ENCODE measurements at places on chromosomes 13 and 19.

- H3K27me3 ChIP-seq: no peaks in the 10 kb centered on the region
- no peak overlapping the region for H3K4me3 ChIP-seq
- DNase-seq: no peak
- no peaks in the 10 kb centered on the region for H3K36me3 ChIP-seq
These were observed 53.4 kb downstream of the ABCC4 start for GRCh38 chr13:95247852-95248251.

DNA sequence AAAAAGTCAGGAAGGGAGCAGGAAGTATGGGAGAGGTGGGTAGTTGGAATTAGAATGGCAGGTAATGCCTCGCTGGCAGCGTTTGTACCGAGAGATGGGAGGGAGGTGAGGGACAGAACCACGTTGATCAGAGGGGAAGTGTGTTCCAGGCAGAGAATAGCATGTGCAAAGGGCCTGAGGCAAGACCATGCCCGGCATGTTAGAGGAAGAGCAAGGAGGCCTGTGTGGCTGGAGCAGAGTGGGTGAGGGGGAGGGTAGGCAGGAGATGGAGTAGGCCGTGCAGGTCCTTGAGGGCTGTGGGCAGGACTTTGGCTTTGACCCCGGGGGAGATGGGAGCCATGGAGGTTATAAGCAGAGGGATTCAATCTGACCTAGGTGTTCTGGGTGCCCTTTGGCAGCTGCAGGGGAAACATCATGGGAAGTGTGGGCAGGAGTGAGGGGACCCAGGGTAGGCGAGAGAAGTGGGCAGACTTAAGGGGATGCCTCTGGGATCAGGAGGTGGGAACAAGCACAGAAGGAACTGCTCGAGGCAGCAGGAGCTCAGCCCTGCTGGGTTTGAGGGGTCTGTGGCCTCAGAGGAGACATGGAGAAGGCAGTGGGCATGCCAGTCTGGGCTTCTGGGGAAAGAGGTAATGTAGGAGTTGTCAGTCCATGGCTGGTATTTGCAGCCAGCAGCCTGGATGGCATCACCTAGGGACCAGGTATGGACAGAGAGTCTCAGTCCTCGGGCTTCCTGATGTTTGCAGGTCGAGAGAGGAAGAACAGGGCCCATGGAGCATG is 48.8 kb downstream of the CD320 start:
- no peak for DNase-seq
- H3K27ac ChIP-seq: no peak overlapping the region
- no peaks in the 10 kb centered on the region for H3K27me3 ChIP-seq
- no peaks in the 10 kb centered on the region for H3K36me3 ChIP-seq

DNA sequence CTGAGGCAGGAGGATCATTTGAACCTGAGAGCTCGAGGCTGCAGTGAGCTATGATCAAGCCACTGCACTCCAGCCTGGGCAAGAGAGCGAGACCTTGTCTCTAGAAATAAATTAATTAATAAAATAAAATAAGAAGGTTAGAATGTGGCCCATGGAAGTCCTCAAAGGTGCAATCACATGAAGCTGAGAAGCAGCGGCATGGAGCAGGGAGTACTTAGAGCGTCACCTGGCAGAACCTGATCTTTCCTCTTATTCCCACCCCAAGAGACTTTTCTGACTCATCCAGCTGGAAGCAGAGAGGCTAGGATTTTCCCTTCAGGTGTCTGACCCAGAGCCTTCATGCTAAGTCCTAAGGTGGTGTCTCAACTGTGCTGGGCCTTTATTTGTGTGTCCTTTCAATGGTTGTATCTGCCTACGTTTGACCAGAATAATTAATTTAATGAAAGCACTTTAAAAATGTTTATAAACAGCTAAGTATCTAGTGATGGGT is 8.9 kb upstream of the MRPS31 start:
- no peak for DNase-seq
- H3K4me3 ChIP-seq: no peak overlapping the region
- H3K27me3 ChIP-seq: no peaks in the 10 kb centered on the region
- no peak overlapping the region for H3K27ac ChIP-seq
- H3K36me3 ChIP-seq: no peaks in the 10 kb centered on the region

DNA sequence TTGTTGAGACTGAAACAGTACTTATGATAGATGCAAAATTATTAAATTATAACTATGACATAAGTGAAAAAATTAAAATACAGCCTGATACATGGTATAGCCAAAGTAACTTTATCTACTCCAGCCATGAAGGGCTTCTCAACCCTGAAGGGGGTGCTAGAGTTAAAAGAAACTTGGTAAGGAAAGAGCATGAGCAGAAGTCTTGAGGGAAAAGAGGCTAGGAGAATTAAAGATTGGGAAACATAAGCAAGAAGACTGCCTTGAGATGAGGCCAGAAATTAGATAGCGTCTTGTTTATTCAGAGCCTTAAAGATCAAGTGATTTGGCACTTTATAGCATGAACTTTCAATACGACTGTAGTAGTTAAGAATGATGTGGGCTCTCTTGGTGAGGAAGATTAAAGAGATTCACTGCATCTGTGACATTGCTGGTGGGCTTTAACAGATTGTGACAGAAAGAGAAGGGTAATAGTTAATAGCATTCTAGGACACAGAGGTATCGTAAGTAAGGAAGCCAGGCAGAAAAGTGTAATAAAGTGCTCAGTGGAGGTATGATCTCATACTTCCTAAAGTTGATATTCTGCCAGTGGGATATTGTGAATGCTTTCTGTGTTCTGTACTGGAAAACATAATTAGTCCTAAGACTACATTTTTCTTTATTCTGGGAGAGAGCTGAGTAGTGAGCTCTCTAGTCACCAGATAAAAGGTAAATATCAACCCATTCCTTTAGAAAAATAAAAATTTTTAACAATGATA is 385.4 kb upstream of the PRR20A start:
- no peak for DNase-seq
- no peak overlapping the region for H3K27ac ChIP-seq
- H3K36me3 ChIP-seq: no peaks in the 10 kb centered on the region
- no peaks in the 10 kb centered on the region for H3K4me1 ChIP-seq

GRCh38 chr19:42433503-42434260 is 6.5 kb upstream of the LIPE start:
- no peak overlapping the region for H3K4me3 ChIP-seq
- no peak overlapping the region for H3K27ac ChIP-seq
- no peaks in the 10 kb centered on the region for H3K36me3 ChIP-seq
- H3K27me3 ChIP-seq: no peaks in the 10 kb centered on the region
- H3K4me1 ChIP-seq: no peaks in the 10 kb centered on the region
- DNase-seq: no peak

DNA sequence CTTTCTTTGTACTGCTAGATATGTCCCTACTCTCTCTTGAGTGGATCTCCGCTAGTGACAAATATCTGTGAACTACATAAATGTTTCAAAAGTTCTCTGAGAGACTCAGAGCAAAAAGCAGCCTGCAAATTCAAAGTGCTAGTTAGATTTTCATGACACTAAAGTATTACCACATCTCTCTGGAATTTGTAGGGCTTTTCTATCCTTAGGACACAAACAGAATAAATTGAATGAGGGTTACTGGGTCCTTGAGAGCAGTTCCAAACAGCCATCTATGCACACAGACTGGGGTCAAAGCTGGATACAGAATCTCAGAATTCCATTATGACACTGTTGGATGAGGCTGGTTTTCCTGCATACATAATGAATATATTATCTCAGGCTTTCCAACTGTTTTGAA is 953.2 kb downstream of the DIAPH3 start:
- no peaks in the 10 kb centered on the region for H3K36me3 ChIP-seq
- no peaks in the 10 kb centered on the region for H3K4me1 ChIP-seq
- no peak for DNase-seq
- no peak overlapping the region for H3K4me3 ChIP-seq
- H3K27ac ChIP-seq: no peak overlapping the region

DNA sequence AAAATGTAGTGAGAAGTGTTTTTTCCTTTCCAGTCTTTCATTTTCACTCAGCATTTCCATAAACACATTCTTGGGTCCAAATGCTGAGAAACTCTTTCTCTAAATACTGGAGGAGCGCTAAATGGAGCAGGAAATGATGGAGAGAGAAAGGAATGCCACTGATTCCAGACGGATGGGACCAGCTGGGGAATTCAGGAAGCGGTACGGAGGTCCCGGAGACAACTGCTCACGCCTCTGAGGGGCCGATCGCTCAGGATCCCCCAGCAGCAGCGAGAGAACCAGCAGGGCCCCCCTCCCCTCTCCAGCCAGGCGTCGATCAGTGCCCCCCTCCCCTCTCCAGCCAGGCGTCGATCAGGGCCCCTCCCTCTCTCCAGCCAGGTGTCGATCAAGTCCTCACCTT is 13.2 kb downstream of the RASA3 start:
- no peaks in the 10 kb centered on the region for H3K27me3 ChIP-seq
- DNase-seq: no peak
- H3K27ac ChIP-seq: peak overlapping the region; percentile 77
- peaks cover 57% of the 10 kb centered on the region for H3K4me1 ChIP-seq
- no peaks in the 10 kb centered on the region for H3K36me3 ChIP-seq

GRCh38 chr13:99353836-99354235 is 46.6 kb upstream of the GPR183 start:
- H3K4me1 ChIP-seq: peaks cover 17% of the 10 kb centered on the region
- no peaks in the 10 kb centered on the region for H3K27me3 ChIP-seq
- H3K4me3 ChIP-seq: no peak overlapping the region
- no peak overlapping the region for H3K27ac ChIP-seq
- DNase-seq: no peak

DNA sequence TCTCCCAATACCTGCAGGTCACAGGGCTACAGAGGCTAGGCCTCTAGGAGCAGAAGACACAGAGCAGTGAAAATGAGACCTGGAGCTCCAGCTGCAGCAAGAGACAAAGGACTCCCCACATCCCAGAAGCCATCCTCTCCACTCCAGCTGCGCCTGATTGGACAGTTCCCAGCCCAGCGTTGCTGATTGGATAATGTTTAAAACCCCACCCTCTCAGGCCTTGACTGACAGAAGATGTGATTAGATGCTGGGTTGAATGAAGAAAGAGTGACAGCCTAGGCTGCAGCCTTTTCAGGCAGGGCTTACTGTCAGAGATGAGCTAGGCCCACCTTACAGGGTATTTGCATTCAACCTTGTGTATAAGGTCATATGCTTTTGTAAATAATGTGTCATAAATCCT is 59.4 kb downstream of the ZNF708 start:
- no peaks in the 10 kb centered on the region for H3K4me1 ChIP-seq
- H3K36me3 ChIP-seq: no peaks in the 10 kb centered on the region
- H3K27ac ChIP-seq: no peak overlapping the region
- H3K27me3 ChIP-seq: no peaks in the 10 kb centered on the region
- no peak overlapping the region for H3K4me3 ChIP-seq

GRCh38 chr13:100124265-100124664 is 35.4 kb downstream of the PCCA start:
- H3K27ac ChIP-seq: no peak overlapping the region
- no peaks in the 10 kb centered on the region for H3K36me3 ChIP-seq
- no peak overlapping the region for H3K4me3 ChIP-seq
- H3K4me1 ChIP-seq: peaks cover under 1% of the 10 kb centered on the region
- no peak for DNase-seq

DNA sequence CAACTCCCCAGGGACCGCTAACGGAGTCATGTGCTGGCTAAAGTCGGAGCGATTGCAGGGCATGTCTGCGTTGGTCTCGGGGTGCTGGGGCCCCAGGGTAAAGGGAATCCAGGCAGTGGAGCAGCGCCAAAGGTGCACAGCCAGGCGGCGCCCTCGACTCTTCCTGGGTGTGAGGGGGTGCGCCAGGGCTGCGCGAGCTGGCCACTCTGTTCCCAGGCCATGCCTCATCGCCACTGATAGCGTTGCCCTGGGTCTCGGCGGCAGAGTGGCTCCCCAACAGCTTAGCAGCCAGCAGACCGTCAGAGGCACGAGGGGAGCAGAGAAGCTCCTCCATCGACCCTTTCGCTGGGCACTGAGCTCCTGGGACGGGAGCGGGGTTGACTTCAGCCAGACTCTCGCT is 152.7 kb downstream of the B3GLCT start:
- H3K36me3 ChIP-seq: no peaks in the 10 kb centered on the region
- H3K27ac ChIP-seq: no peak overlapping the region
- H3K4me3 ChIP-seq: no peak overlapping the region

DNA sequence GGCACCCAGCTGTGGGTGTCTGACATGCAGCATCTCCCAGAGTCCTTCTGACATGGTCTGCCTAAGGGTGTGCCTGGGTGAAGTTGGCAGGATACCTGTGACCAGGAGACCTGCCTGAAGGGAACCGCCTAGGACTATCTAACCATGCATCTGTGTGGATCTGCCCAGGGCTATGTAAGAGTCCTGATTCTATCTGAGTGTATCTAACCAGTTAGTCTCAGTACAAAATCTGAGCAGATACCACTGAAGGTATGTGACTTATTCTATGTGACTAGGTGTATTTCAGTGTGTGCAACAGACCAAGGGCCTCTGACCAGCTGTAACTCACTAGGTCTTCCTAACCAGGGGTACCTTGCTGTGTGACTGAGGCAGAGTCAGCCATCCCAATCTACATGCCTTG is 28.2 kb upstream of the FBL start:
- no peak overlapping the region for H3K4me3 ChIP-seq
- no peaks in the 10 kb centered on the region for H3K36me3 ChIP-seq
- H3K4me1 ChIP-seq: no peaks in the 10 kb centered on the region
- no peak overlapping the region for H3K27ac ChIP-seq
- DNase-seq: no peak

GRCh38 chr19:48603449-48603848 is 3.1 kb upstream of the SPACA4 start:
- no peak for DNase-seq
- H3K27ac ChIP-seq: no peak overlapping the region
- no peaks in the 10 kb centered on the region for H3K27me3 ChIP-seq
- no peaks in the 10 kb centered on the region for H3K4me1 ChIP-seq
- no peak overlapping the region for H3K4me3 ChIP-seq
- H3K36me3 ChIP-seq: no peaks in the 10 kb centered on the region

- no peak overlapping the region for H3K4me3 ChIP-seq
- no peaks in the 10 kb centered on the region for H3K4me1 ChIP-seq
- H3K27ac ChIP-seq: no peak overlapping the region
- no peaks in the 10 kb centered on the region for H3K27me3 ChIP-seq
These were observed 6.8 kb upstream of the SCN1B start for GRCh38 chr19:35023428-35023827.

DNA sequence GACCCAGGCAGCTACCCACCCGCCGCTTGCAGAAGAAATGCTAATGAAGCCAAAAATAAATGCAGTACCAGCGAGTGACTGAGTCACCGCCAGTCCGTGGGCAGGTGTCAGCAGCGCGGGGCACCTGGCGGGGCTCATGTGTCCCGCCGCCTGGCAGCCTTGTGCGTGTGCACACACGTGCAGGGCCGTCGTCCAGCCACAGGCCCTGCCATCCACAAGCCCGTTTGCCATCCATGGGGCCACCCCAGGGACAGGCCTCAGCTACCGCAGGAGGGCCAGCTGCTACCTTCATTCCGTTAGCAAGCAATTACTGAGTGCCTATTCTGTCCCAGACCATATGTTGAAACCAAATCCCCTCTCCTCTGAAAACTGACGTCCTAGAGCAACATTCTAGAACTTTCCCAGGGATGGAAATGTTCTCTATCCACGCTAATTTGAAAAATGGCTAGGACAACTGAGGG is 20.5 kb downstream of the NCAN start:
- DNase-seq: no peak
- H3K27me3 ChIP-seq: no peaks in the 10 kb centered on the region
- no peak overlapping the region for H3K4me3 ChIP-seq
- no peaks in the 10 kb centered on the region for H3K36me3 ChIP-seq

- DNase-seq: no peak
- H3K27me3 ChIP-seq: no peaks in the 10 kb centered on the region
- no peaks in the 10 kb centered on the region for H3K36me3 ChIP-seq
- H3K4me3 ChIP-seq: no peak overlapping the region
These were observed 7.0 kb downstream of the CACTIN start for GRCh38 chr19:3619631-3620012.
